NCI-H1092 (cell line): ENCODE measurements at places on chromosomes 2 and 18.

- no peak for DNase-seq
Measured at GRCh38 chr2:108125581-108125980, 114.2 kb upstream of the SULT1C3 start.

DNA sequence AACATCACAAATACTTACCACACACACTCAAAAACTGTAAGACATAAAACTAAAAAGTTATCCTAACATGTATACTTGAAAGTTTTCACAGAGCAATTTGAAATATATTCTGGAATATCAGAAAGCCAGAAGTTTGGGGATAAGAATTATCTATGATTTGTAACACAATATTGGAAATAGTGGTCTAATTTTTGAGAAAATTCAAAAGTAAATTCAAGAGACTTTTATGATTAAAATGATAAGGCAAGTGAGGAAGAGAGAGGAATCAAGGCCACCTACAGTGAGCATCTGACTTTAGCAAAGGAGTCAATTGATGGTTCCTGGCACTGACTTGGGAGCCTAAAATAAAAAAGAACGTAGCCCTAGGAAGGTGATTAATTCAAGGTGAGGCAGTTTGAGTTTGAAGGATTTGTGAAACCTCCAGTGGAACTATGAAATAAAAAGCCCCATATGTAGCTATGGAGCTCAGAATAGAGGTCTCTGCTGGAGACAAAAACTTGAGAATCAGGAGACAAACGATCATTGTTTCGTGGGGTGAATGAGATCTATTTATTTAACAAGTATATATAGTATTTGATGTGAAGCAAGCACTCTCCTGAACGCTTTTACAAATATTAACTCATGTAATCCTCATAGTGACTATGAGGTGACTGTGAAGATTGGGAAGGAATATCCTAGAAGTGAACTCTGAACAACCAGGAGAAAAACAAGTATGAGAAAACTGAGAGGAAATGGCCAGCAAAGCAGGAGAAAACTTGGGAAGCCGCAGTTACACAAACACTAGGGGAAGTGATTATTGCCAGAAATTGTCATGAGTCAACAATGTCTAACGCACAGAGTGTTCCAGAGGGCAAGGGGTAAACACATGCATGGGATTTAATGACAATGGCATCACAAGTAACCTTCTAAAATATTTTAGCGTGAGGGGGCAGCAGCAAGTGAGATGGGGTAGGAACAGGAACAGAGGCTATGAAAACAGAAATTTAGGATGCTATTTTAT is 12.8 kb downstream of the TFPI start:
- DNase-seq = no peak

- no peak for DNase-seq
Measured at GRCh38 chr2:64587561-64587960, 63.4 kb downstream of the AFTPH start.

DNA sequence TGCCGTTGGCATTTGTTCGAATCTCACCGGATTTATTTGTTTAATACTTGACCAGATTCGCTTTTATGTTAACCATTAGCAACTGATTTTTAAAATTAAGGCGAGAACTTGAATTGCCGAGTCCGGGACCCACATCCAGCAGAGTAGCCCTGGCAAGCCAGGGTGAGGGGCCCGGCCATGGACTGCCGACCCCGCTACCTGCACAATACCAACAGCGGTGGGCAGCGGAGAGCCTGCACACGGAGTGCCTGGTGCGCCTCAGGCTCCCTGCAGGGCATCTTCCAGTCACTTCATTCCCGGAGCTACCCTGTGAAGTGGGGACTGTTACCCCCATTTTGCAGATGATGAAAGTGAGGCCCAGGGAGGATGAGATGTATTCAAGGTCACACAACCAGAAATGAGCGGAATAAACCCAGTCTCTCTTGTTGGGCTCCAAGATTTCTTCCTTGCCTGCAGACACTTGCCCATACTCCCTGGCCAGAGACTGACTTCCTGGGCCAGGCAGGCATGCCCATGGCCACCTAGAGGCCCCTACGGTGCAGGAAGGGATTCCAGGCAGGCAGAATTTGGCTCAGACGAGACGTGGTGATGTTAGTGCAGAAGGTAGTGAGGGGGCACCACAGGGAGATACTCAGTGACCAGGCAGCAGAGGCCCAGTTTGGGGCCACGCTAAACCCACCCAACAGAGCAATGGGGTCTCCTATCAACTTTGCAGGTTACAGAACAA is 2.9 kb downstream of the FBLN7 start:
- DNase-seq = no peak

- peak; percentile 19 for DNase-seq
Measured at GRCh38 chr2:18520451-18521425, 39.7 kb downstream of the RDH14 start.

DNA sequence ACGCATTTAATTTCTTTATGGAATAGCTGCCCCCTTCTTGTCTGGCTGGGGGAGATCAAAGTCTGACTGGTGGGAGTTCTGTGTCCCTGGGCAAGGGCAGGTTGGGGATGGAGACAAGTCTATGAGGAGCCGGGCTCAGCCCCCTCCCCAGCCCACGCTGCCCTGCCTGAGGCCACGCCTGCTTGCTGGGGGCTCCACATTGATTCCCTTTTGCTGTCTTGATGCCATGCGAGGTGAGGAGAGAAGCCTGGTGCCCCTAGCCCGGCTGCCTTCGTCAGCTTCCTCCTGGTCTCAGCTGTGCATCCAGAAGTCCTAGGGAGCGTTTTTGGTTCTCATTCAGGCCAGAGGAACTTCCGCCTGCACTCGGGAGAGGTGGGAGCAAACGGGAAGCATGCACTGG is 247.9 kb downstream of the NDUFA10 start:
- no peak for DNase-seq

GRCh38 chr2:35503311-35503710 is 852.3 kb upstream of the CRIM1 start:
- DNase-seq = no peak

- no peak for DNase-seq
Measured at GRCh38 chr18:26461405-26461804, 86.9 kb downstream of the KCTD1 start.

- DNase-seq = no peak
Measured at GRCh38 chr18:56076723-56077122, 488.7 kb upstream of the TCF4 start.

DNA sequence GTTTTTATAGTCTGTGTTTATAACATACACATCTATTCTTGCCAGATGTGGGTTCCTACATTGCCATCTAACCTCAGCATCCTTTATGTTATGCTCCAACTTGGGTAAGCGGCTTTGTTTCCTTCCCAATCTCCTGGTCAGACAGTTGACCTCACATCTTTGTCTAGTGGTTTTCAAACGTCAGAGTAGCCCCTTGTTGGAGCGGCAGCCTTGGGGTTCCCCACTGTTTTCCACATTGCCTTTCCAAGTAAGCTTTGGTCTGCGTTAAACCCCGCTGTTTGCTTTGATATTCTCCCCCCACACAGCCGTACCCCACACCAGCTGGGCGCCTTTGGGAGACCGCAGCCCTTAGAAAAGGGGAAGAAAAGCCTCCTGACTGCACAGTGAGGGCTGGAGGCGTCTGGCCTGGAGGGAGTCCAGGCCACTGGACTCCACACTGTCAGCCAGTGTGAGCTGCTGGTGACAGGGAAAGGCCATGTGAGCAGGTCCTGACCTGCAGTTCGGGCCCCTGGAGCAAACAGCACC is 83.3 kb downstream of the MALT1 start:
- no peak for DNase-seq

DNA sequence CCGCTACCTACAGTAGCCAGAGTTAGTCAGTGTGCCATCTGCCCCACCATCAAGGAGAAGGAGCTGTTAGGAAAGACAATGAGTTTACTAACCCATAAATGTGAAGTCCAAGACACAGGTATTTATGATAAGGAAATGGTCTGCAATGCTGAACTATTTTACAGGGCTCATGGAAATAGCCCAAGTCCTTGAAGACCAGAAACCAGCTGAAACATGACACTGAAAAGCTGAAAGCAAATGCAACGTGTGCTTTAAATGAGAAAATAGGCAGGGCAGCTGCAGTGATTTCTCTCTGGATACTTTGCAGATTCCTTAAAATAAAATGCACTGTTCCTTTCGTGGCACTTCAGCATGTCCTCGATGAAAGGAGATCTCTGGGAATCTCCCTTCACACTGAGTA is 256.4 kb upstream of the TCF4 start:
- DNase-seq = no peak

DNA sequence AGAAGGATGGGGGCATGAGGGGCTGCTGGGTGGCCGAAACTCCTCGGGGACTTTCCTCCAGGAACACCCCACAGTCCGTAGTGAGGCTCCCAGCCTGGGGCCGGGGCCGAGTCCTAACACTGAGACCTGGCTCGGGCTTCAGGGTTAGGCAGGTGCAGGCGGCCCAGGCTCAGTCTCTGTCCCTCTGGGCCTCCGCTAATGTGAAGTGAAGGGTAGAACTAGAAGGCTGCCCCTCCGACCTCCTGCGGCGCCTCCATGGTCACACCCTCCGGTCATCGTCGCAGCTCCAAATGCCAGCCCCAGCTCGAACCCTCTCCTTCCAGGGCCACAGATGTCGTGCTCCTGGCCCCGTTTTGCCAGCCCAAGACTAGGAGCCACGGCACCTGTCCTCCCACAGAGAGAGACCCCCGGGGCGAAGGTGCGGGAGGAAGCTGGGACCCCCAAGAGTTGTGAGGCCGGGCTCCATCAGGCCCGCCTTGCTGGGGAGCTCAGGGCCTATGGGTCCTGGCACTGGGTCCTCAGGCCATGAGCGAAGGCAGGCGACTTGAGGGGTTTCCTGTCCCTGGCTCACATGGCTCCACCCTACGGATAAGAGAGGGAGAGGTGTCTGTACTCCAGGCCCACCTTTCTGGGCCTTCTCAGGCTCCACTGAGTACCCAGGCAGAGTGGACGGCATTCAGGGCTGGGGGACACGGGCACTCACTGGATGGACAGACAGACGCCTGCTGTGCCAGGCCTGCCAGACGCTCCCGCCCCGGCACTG is 797 bp downstream of the ANO7 start:
- no peak for DNase-seq

GRCh38 chr2:28558158-28558820 is 62.4 kb downstream of the PLB1 start:
- no peak for DNase-seq

- no peak for DNase-seq
Measured at GRCh38 chr2:58120626-58121229, 74.1 kb downstream of the VRK2 start.

DNA sequence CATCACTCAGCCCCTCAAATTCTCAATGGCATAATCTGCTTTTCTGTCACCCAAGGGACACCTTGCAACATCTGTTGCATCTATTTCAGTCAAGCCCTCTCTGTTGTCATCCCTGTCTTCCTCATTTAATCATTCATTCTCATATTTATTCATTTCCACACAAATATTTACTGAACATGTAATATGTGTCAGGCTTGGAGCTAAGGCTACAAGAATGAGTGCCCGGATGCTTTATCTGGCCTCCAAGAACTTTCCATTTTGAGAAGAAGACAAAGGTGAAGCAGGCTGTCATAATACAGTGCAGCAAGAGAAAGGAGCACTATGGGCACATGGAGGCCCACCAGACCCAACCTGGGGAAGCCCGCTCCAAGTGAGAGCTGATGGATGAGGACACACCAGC is 15.6 kb downstream of the IL18RAP start:
- DNase-seq = no peak

DNA sequence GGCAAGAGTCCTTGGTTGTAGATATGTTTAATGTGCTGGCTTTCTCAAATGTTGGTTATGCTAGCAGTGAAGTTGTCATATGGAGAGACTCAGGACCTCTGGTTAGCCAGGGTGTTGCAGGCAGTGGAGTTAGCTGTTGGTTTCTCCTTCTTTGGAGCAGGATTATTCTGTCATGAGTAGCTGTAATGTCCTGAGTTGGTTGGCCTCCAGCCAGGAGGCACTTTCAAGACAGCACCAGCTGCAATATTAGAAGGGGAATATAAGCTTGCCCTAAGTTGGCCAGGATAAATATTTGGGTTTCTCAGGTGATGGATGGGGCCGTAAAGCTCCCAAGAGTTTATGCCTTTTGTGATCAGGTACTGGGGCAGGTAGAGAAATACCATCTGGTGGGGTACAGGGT is 65.5 kb downstream of the MSTN start:
- no peak for DNase-seq

- no peak for DNase-seq
Measured at GRCh38 chr2:72270556-72271275, 123.1 kb upstream of the CYP26B1 start.

DNA sequence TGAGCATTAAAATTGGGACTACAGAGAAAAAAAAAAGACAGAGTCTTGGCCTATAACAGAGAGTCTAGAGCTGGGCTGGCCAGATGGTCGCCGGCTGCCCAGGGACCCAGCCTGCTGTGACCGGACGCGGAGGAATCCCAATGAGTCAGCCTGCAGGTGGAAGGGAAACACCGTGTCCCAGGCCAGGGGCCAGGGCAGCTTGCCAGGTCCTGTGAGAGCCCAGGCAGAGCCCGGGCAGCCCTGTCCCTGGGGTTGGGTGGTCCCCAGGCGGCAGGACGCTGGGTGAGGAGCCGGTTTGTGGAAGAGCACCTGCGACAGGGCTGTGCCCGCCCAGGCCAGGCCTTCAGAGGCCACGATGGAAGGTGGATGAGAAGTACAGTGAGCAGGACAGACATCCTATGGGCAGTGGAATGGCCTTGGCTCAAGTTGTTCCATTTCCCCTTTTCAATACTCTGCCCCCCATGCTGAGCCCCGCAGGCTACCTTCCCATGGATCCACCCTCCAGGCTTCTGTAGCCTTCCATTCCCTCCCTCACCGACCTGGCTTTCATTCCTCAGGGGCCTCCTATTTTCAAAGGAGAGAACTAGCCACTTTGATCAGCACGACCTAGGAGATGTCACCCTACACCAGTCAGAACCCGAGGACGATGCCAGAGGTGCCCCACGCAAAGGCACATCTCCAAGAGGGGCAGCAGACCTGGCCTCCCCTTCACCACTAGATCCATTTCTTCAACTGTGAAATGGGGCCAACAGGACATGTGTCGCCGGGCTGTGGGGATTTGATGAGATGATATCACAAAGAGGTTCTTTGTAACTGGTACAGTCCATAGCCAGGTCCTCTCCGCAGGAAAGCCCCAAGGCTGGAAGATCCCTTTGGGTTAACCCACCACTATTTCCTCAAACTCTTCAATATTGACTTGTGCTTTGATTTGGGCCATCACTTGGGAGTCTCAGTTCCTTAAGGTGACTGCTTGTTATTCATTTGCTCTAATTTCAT is 87.5 kb downstream of the POLR1A start:
- DNase-seq = no peak

DNA sequence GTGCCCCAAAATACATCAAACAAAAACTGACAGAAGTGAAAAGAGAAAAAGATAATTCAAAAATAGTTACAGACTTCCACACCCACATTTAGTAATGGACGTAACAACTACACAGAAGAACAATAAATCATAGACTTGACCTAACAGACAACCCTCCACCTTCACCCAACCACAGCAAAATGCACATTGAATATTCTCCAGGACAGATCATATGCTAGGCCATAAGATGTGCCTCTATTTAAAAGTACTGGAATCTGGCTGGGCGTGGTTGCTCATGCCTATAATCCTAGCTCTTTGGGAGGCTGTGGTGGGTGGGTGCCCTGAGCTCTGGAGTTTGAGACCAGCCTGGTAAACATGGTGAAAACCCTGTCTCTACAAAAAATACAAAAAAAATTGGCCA is 20.0 kb downstream of the SLC66A2 start:
- no peak for DNase-seq

- DNase-seq = no peak
Measured at GRCh38 chr2:99771681-99772333, 282.0 kb upstream of the REV1 start.

GRCh38 chr2:95010126-95010525 is 15.4 kb upstream of the MAL start:
- no peak for DNase-seq

- no peak for DNase-seq
Measured at GRCh38 chr2:200209030-200209429, 97.5 kb upstream of the SPATS2L start.
